ENCODE measurements at places on chromosomes 7 and 10.
A peak's percentile ranks its signal among the peaks of the same experiment; 100 is the strongest.

- DNase-seq, result no peak
Observed at GRCh38 chr7:51517187-51517586, 200.6 kb upstream of the COBL start.

GRCh38 chr7:93226310-93226709 is at the start of gene HEPACAM2:
HEPACAM2 (minus strand) TSS chr7:93226469.
- DNase-seq, result no peak

DNA sequence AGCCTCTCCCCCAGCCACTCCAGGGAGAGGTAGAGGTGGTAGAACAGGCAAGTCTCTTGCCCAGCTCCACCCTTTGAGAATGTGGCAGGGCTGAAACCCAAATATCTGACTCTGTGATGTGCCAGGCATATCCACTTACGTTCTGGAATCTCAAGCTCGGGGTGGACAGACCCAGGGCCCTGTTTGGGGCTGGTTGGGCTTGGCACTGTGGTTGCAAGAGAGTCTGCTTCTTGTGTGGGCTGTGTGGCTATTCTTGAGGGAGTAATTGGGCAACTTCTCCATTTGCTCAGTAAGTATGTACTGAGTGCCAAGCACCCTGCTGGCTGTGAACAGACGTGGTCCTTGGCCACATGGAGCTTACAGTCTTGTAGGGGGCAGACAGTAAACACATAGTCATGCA is 4.7 kb downstream of the UBTD1 start:
- no peak for DNase-seq

- no peak for DNase-seq
Observed at GRCh38 chr10:101818872-101819633, 809 bp upstream of the OGA start.

DNA sequence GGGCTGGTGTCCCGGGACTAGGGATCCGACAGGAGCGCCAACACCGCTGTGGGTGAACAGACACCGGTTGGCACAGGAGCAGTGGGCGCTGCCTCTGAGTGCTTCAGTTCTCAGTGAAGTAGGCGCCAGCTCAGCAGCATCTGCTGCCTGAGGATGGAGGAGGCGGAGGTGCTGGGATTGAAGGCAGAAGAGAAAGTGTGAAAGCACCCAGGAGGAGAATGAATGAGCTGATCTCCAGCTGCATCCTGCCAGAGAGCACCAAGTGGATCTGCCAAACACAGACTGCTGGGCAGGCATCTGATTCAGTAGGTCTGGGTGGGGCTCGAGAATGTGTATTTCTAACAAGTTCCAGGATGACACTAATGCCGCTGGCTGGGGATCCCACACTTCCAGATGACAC is 74.5 kb downstream of the LANCL2 start:
- no peak for DNase-seq

- DNase-seq, result no peak
Observed at GRCh38 chr7:2869981-2870380, 25.9 kb upstream of the GNA12 start.

DNA sequence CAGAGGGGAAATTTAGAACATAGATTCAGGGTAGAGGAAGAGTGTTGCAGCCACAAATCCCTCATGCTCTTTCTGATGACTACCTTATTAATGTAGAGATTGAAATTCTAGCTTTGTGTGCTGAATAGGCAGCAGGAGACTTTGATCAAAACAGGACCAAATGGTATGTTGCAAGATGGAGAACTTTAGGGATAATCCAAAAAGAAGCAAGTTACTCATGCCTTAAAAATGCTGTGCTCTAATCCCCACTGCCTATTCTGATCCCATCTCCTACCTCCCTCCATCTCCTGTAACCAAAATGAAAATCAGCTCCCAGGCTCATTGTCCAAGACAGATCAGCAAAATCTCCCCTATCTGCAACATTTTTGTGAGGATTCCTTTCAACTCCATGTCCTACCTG is 31.3 kb downstream of the CH25H start:
- DNase-seq, result no peak

DNA sequence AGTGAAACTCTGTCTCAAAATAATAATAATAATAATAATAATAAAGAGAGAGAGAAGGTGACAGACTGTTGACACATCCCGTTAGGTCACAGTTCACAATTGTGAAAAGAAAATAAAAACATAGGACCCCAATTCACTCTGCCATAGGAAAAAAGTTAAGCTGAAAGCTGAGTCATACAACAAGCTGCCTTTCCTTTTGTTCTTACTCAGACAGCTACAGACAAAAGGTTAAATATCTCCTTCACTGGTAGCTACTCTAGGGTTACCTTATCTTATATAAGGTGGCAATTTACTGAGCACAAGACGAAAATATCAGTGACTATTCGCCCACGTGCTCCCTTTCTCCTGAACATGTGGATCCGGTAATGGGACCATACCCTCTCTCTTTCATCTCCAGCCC is 17.5 kb downstream of the TUBAL3 start:
- no peak for DNase-seq

DNA sequence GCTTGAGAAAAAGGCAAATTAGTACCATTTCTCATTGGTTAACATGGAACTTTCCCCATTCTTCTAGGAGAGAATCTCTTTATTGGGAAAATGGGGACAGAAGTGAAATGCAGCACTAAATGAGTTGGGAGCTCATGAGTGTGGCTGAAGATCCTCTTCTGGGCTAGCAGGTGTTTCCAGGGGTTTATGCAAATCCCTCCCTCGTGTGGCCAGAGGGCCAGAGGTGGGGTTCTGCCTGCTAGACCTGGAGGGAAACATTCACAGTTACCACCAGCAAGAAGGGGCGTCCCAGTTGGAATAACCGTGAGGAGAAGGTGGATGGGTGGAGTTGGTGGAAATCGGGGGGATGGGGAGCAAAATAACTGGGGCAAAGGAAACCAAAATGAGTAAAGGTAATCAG is 235.9 kb downstream of the KLF6 start:
- DNase-seq, result no peak

DNA sequence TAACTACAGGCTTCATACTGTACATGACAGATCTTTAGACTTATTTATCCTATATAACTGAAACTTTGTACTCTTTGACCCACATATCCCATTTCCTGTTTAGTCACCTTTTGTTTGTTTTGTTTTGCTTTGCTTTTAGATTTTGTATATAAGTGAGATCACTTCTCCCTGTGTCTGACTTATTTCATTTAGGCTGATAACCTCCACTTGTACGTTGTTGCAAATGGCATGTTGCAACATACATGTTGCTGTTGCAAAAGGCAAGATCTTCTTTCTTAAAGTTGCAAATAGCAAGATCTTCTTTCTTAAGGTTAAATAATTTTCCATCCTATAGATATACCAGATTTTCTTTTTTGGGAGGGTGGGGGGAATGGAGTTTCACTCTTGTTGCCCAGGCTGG is 341.5 kb downstream of the OTUD1 start:
- DNase-seq, result no peak

DNA sequence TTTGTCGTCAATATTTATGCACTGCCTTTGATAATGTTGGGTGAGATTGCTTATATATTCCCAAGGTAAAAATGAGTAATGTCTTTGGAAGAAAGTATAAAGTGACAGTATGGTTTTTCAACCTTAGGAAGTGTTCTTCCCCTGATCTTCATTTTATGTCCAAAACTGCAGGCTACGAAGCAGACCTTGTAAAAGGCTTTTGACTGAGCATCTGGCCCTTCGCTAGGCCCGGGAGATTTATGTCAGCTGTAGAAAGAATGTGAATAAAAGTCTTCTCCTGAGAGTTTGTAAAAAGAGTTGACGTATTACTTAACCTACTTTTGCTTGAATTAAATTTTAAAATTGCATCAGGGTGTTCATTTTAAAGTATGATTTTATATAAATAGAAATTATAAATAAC is 116.8 kb downstream of the CPED1 start:
- no peak for DNase-seq

GRCh38 chr7:128030654-128031611 is at the start of gene LRRC4:
LRRC4 (minus strand) TSS chr7:128031437; CDS start chr7:128030640, 797 bp downstream.
- peak; percentile 68 for DNase-seq

- no peak for DNase-seq
Observed at GRCh38 chr10:50025627-50026026, 37.4 kb downstream of the AGAP6 start.

All from activated effector memory CD4-positive, alpha-beta T cell treated with anti-CD3 and anti-CD28 coated beads, Interleukin-2, amount 50 U/mL, for 16 hours (primary cell).